ENCODE measurements at places on chromosomes 12 and 14.

DNA sequence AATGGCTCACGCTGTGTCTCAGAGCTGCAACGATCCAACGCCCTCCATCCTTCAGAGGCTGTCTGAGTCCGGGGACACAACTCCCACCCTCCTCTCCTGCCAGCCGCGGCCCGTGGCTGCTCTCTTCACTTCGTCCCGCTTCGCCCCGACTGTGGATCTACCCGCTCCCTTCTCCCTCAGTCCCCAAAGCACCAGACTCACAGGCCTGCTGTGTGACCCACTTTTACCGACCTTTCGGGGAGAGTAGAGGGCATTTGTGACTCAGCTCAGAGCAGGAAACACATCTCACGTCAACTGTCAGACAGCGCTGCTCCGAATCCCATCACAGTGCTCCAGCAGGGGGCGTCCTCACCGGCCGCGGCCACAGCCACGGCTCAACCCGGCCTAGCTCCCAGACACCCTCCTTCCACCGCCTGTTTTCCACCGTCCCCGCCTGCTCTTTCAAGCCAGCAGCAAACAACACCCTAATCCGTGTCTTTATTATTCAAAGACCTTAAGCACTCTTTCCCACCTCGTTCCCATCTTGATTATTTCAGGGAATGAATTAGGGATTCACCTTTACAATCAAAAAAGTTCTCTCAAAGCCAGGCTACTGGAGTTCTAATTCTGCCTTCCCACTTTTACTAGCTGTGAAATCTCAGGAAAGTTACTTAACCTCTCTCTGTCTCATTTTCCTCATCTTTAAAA lies 5.0 kb upstream of the AQP2 start:
- DNase-seq, result peak; percentile 88

- no peak for DNase-seq
These were observed 4.3 kb downstream of the TGM1 start for GRCh38 chr14:24258548-24259265.

DNA sequence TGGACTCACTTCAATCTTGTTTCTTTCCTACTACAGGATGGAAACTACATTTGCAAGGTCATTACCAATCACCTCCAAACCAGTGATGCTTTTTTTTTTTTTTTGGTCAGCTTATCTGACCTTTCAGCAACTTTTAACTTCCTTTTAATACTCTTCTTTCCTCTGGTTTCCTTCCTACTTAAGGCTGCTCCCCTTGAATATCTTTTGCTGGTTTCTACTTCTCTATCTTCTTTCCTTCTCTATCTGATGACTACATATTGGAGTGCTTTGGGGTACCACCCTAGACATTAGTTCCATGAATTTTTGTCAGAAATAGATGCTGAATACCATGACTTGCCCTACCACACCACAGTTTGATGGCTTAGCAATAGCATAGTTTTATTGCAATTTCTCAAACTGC lies 197.7 kb upstream of the DDHD1 start:
- DNase-seq, result no peak

DNA sequence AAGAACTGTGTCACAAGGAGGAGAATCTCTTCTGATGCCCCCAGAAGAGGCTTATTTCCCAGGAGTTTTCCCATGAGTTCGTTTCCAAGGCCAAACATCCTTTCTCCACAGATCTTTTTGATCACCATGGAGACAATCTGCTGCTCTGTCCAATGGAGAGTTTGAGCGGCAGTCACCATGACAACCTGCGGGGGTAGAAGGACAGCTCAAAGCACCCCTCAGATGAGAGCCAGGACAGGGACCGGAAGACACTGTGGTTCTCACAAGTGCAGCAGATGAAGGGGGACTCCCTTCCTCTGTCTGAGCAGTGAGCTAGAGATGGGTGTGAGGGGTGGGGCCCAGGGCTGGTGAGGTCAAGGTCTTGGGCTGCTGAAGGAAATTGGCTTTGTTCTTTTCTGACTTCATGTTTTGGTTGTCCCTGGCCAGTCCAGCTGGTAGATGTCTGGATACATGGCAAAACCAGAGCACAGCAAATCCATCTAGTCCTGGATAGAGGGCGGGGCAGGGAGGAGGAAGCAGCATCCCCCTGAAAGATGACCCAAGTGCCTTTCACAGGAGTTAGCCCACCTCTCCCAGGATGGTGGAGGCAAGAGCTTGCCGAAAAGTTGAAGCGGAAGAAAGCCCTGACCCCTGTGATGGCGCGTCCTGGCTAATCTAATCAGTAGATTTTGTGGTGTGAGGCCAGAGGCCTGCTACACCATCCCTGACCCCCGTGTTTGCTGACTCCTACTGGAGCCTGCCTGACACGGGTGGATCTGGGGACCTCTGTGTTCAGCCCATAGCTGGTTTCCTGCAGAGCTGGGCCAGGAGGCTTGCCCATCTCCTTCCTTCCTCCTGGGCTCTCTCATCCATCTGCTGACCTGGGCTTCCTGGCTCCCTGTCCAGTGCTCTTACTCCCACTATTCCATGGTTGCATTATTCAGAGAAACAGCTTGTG lies 24.4 kb downstream of the DHRS2 start:
- no peak for DNase-seq

GRCh38 chr14:70995211-70995610 lies 88.0 kb downstream of the PCNX1 start:
- DNase-seq, result no peak

DNA sequence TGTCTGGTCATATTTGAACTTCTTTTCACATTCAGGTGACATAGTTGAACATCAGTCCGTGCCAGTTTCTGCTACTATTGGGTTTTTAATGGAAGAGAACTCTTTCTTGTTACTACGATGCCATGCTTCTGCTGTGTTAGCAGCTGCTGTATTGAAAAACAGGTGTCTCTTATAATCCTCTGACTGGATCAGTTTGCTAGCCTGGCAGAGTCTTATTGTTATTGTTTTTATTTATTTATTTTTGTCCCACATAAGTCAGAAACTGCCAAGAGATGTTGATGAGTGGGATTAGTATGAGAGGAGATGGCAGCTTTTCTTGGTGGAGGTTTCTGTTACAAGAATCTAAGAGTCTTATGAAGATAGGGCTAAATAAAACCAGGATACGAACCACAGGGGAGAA lies 14.6 kb downstream of the ETV6 start:
- DNase-seq, result no peak

GRCh38 chr14:95294320-95294719 lies 25.4 kb downstream of the CLMN start:
- DNase-seq, result no peak

- no peak for DNase-seq
These were observed 18.7 kb upstream of the OASL start for GRCh38 chr12:121057794-121058193.

DNA sequence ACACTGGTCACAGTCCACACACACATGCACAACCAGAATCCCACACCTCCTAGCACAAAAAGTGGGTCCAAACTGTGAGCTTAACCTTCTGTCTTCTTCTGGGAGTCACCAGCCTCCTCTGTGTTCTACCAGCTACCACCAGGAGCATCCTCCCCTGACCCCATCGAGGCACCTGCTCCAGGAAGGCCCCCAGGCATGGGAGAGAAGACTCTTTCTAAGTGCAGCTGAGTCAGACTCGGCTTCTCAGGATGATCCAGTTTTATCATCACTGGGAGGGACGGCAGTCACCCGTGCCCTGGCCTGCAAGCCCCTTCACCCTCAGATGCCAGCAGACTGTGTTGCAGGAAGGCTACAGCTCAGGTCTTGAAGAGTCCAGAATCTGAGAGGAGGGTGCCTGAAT lies 7.9 kb upstream of the ENDOU start:
- DNase-seq, result no peak

DNA sequence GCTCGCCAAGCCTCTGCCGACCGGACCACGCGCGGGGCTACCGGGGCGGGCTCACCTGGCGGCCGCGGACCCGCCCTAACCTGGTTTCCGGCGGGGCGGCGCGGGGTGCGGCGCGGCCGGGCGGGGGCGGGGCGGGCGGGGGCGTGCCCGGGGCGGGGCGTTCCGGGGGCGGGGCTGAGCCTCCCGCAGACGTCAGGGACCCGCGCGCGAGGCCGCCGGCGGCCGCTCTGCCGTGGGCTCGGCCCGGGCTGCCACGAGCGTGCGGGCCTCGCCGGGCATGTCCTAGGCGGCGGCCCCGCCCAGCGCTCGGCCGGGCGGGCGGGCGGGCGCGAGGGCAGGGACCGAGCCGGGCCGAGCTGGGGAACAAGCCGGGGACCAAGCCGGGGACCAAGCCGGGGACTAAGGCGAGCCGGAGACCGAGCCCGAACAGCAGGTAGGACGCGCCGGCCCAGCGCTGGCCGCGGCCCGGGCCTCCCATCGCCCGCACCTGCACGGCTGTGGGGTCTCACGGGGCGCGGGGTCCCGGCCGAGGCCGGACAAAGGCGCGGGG lies at the start of gene CEP170B:
Gene CEP170B (plus strand): TSS at position 188 of the 550 bp plus-strand sequence. CDS start 3,183 bp downstream, outside the sequence.
- peak; percentile 47 for DNase-seq

- no peak for DNase-seq
These were observed 746.0 kb downstream of the VRK1 start for GRCh38 chr14:97543221-97543620.

DNA sequence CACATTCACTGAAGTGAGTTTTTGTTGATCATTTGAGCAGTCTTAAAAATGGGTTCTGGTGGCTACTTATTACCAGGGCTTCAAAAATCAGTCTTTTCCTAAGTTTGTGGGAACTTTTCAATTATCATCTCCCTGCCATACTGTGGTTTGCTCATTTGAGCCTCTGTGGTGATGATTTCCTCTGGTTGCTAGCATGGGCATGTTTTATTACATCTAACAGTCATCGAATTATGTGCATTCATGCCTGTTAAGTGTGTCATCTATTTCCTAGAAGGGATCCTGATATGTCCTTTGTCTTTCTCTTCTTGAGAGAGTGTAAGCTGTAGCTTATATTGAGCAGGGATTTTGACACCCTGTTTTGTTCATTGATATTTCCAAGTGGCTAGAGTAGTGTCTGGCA lies 116.8 kb downstream of the WIF1 start:
- no peak for DNase-seq

DNA sequence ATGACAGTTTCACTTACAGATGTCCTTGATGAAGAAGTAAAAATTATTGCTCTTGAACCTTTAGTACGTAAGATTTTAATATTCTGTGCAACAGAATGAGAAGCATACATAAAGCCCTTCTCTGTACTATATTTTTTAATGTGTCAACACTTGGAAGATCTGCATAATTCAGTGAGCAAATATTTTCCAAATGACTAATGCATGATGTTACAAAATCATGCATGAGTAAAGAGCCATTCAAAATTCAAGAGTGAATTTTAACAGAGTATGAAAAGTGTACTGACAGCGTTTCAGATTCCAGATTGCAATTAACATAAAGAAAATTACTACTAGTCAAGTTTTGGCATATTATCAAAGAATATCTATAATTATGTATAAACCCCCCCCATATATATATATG lies 101.4 kb upstream of the BBS10 start:
- DNase-seq, result no peak

GRCh38 chr14:83923842-83924241 lies 1606.1 kb upstream of the FLRT2 start:
- no peak for DNase-seq

- DNase-seq, result no peak
These were observed 2.5 kb downstream of the PTPN6 start for GRCh38 chr12:6953442-6954315.

DNA sequence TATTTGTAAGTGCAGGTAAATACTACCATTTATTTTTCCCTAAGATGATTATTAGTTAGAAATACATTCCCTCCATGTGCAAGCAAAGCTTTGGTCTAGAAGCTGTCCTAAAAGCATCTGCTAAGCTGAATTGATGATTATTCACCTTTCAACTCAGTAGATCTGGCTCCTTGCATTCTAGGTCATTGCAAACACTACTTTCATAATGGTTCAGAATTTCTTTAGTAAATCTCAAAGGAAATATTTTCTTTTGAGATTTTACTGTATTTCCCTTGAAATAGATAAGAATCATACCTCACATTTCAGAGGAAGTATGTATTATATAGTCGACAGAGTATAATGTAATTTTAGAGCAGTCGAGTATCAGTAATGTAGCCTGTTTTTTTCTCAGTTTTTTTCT lies 2.4 kb downstream of the ETNK1 start:
- DNase-seq, result no peak

GRCh38 chr14:104392396-104393198 lies 187.0 kb upstream of the C14orf180 start:
- no peak for DNase-seq

DNA sequence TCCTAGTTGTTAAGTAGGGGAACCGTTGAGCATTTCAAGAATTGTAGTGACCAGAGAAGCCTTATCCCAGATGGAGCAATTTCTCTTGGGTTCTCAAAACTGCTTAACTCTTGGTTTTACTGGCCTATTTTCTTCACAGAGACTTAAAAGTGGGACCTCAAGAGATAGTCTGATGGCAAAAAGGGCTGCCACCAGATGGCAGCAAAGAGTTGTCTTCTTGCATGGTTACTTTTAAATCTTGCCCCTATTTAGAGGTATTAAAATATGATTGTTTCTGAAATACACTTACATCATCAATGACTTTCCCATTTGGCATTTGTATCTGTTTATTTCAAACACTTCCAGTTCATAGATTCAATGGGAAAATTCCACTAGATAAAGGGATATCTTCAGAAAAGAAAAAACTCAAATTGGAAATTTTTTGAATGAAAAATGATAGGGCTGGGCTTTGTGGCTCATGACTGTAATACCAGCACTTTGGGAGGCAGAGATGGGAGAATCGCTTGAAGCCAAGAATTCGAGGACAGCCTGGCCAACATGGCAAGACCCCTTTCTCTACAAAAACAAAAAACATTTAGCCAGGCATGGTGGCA lies 69.9 kb upstream of the CNTN1 start:
- peak; percentile 6 for DNase-seq

- no peak for DNase-seq
These were observed 53.8 kb downstream of the SDR9C7 start for GRCh38 chr12:56880125-56880992.

- DNase-seq, result no peak
These were observed 503 bp downstream of the HOXC12 start for GRCh38 chr12:53955036-53955775.

- DNase-seq, result no peak
These were observed 2.5 kb downstream of the DUSP6 start for GRCh38 chr12:89349814-89350213.

DNA sequence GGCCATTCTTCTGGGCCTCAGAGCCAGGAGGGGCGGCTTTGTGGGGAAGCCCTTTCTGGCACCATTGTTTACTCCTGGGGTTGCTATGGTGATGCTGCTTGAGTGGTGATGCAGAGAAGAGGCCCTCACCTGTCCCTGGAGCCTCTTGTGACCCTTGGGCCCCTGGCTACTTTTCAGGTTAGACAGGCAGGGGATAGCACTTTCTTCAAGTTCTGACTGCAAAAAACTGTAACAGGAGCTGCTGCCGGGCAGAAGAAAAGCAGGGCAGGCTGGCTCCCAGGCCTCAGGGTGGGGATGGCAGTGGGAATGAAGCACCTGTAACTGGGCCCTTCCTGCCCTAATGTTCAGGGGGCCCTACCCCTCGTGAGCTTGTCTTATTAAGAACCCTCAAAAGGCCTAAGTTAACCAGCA lies at the start of gene TEX52:
Gene TEX52 (minus strand): TSS at position 19 of the 411 bp plus-strand sequence. CDS start 13 bp downstream, at position 6.
- no peak for DNase-seq

- no peak for DNase-seq
These were observed 75.4 kb downstream of the ABCC9 start for GRCh38 chr12:21865846-21866245.

GRCh38 chr14:97219431-97220017 lies 422.3 kb downstream of the VRK1 start:
- peak; percentile 9 for DNase-seq

Measured in stimulated activated CD4-positive, alpha-beta T cell treated with anti-CD3 and anti-CD28 coated beads, Interleukin-1b, Interleukin-23, amount 100 ng/mL, for 4 hours (primary cell).